HS-27A (cell line): ENCODE measurements at places on chromosomes 3 and 15.

- DNase-seq, result no peak
These were observed 569 bp downstream of the HIGD2B start for GRCh38 chr15:72685301-72685924.

- DNase-seq, result no peak
These were observed 15.9 kb downstream of the ARHGAP31 start for GRCh38 chr3:119310071-119310470.

DNA sequence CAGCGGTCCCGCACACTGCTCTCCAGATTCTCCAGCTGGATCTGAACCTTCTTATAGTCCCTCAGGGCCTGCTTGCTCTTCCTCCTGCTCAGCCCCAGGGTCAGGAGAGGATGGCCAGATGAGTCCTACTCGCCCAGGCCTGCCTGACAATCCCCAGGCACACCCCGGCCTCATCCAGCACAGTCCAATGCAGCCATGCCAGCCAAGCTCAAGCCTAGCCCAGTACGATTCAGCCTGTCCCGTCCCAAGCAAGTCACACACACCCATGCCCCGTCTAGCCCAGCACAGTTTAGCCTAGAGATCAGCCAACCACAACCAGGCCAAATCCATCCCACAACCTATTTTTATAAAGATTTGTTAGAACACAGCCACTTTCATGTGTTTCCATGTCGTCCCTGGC lies 16.8 kb downstream of the PLXNB1 start:
- DNase-seq, result no peak

GRCh38 chr3:180990505-180990904 lies 969 bp upstream of the DNAJC19 start:
- DNase-seq, result no peak

DNA sequence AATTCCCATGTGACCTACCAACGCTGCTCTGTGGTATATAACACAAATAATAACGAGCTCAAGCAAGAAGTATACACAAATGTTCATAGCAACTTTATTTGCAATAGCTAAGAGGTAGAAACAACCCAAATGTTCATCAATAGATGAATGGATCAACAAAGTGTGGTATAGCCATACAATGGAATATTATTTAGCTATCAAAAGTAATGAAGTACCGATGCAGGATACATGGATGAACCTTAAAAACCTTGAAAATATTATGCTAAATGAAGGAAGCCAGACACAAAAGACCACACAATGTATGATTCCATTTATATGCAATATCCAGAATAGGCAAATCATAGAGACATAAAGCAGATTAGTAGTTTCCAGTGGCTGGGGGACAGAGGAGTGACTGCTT lies 15.6 kb upstream of the FEM1B start:
- DNase-seq, result no peak

DNA sequence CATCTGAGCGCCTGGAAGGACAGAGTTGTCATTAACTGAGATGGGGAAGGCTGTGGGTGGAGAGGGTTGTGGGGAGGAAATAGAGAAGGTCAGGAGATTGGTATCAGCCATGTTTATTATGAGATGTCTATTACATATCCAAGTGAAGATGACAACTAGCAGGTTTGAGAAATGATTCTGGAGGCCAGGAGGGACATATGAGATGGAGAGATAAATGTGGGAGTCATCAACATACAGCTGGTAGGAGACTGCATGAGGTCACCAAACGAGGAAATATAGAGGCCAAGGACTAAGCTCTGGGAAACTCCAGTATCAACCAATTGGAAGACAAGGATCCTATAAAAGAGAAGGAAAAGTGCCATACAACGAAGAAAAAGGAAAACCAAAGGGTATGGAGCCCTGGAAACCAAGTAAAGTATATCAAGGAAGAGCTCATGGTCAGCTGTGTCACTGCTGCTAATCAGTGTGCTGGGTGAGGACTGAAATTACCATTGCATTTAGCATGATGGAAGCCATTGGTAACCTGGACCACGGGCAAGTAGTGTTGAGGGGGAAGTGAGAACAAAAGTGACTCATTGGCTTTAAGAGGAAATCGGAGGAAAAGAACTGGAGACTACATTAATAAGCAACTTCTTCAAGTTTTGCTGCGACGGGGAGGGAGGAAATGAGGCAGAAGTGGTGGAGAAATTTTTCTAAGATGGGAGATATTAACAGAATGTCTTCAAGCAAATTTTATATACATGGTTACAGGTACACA lies 14.0 kb upstream of the UACA start:
- DNase-seq, result no peak

DNA sequence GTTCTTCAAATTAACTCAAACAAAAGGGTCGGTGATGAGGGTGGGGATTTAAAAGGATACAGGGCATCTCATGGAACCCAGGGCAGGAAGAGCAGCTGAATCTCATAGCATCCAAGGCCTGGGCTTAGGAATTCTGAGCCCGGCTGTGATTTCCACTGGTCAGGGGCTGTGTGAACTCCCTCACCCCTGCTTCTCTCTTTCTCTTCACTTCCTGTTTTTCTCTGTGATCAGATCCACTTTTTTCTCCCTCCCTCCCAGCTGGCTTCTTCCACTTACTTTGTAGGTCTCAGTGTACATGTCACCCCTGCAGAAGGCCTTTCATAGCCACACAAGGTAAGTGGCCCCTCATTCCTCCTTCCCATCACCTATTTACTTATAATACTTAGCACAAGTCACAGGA lies 68.2 kb upstream of the CORO2B start:
- DNase-seq, result no peak

DNA sequence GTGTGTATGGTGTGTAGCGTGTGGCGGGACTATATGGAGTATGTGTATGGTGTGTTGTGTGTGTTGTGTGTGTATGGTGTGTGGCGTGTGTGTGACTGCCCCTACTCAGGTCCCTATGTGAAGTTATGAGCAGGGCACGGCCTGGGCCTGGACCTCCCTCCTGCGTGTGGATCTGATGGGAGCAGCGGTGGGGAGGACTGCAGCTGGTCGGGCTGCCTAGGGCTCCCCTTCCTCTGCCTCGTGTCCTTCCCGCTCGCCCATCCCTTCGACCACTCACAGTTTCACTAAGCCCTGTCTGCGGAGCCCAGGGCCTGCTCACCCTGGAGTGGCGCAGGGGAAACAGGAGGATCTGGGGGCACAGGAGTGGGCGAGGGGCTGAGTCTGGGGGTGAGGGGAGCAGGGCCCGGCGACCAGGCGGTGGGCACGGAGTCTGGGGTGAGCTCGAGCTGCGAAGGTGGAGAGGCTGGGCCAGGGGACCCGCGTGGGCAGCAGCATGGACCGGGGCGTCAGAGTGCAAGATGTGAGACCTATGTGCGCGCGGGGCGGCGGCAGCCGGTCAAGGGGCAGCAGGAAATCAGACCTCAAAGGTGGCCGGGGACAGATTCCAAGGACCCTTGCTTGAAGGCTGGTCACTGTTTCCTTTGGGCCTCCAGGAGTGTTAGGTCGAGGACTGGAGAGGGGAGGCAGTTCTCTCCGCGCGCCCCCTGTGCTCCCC lies 26.6 kb downstream of the GABRA5 start:
- DNase-seq, result no peak

DNA sequence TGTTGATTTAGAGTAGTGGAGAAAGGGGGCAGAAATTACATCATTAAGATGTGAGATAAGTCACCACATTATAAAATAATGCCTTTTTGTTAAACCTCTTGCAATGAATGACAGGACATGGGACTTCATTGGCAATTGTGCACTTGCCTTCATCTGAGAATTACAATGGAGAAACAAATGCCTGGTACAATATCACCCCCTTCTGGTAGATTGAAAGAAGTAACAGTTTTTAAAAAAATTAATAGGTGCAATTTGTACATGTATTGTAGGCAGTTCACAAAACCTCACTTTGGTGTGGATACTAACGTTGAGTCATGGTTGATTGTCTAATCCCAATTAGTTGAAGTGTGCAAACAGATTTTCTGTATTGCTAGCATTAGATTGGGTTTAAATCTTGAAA lies 4.6 kb upstream of the P2RY14 start:
- peak; percentile 12 for DNase-seq

DNA sequence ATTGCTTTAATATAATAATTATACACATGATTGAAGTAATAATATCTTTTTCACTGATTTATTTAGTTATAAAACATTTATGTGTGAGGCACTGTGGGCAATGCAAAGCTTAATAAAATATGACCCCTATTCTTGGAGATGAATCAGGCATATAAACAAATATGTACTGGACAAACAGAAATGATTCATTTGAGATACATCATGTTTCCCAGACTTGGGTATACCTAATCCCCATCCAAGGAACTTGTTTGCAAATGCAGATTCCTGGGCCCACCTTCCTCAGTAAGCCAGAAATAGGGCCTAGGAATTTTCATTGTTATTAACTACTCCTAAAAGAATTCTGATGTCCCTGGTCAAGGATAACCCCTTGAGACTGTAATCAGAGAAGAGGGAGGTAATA lies 184.2 kb downstream of the CHL1 start:
- no peak for DNase-seq

DNA sequence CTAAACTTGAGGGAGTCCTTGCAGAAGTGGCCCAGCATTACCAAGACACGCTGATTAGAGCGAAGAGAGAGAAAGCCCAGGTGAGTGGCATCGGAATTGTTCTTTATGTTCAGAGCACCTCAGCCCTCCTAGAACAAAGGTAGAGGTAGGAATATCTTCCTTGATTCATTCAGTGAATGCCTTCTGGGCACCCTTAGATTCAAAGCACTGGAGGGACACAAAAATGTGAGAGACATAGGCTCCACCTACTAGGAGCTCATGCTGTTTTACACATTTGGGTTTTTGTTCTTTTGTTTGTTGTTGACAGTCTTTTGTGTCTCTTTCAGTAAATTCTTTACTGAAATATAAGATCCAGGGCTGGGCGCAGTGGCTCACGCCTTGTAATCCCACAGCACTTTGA lies 68.2 kb downstream of the IQGAP1 start:
- DNase-seq, result no peak

DNA sequence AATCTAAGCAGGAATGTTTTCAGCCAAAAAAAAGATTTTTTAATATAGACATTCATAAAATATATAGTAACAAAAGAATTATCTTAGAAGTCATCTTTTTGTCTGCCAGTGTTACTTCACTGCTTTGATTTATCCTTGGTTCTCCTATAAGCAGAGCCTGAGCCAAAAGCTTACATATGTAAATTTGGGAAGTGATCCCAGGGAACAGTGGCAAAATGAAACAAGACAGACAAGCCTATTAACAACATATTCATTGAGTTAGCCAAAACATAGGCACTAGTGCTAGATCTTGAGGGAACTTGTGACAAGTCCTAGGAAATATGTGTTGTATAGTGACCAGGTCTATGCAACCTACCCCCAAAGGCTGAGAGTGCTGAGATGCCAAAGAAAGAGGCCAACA lies 11.3 kb downstream of the GTPBP8 start:
- no peak for DNase-seq

GRCh38 chr15:71447328-71448250 lies 332.3 kb downstream of the THSD4 start:
- peak; percentile 56 for DNase-seq

DNA sequence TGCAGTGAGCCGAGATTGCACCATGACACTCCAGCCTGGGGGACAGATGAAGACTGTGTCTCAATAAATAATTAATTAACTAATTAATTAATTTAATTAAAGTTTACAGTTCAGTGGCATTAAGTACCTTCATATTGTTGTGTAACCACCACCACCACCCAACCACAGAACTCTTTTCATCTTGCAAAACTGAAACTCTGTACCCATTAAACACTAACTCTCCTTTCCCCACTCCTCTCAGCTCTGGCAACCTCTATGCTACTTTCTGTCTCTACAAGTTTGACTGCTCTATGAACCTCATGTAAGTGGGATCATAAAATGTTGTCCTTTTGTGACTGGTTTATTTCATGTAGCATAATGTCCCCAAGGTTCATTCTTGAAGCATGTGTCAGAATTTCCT lies 259.3 kb upstream of the MDFIC2 start:
- no peak for DNase-seq

- no peak for DNase-seq
These were observed 72.6 kb upstream of the IL12A start for GRCh38 chr3:159916052-159916451.

DNA sequence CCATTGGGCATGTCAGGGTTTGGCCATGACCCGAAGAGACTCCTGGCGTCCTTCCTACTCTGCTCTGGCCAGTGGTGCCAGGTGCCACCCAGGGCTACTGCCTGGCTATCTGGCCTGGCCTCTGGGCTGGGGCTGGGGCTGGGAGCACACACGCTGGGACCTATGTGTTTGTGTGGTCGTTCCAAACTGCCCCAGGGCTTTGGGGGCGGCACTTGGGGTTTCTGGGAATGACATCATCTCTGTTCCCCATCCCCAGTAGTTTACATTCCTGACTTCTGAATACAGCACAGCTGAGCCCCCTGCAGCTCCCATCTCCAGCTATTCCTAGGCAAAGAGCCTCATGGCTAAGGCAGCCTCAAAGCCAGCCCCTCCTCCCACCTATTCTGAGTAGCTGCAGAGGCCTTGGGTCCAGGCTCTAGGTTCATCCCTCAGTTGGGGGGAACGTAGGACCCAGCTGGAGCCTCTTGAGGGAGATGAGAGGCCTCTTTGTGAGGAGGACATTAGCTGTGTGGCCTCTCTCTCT lies 24.3 kb downstream of the PLEKHO2 start:
- no peak for DNase-seq

DNA sequence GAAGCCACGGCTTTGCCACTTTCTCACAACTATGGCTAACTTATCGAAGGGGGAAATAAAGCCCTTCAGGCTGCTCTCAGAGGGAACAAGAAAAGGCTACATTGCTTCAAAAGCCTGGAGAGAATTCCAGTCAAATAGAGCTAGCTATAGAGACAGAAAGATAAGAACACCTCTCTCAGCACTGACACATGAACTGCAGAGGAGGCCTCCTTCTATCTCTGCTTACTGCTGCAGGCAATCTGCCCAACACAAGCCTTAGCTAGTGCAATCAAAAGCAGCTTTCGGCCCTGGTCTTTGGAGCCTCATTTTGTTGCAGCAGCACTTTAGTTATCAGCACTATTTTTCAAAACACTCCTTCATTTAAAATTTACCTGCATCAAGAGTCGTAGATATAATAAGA lies 118.4 kb upstream of the ROBO1 start:
- DNase-seq, result no peak

GRCh38 chr15:79088426-79089205 lies 2.0 kb downstream of the RASGRF1 start:
- no peak for DNase-seq

GRCh38 chr3:34020726-34021680 lies 222.6 kb downstream of the PDCD6IP start:
- DNase-seq, result no peak

DNA sequence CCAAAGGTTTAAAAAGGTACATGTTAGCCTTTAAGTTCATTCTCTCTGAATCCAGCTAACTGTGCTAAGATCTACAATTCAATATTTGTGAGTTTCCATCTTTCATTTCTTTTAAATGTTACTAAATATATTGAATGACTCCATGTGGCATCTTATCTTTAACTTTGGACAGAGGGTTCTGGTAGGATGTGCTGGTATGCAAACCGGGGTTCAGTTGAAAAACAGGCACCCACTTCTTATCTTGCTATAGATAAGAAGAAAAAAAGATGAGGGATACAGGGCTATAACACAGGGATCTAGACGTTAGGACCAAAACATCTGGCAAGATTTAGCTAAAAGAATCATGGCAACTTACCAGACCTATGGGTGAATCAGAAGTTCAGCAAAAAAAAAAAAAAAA lies 538.3 kb downstream of the EDEM1 start:
- no peak for DNase-seq
